ENCODE measurements at places on chromosomes 6 and 20. TPM values are rescaled to one million over a fixed set of nuclear protein-coding genes. Genes with fewer than 3 reads are reported as not detected.

PHACTR1 gene
- 10.0 TPM for total RNA-seq

- peaks cover 5% of the 10 kb centered on the region for H3K27me3 ChIP-seq
- peak overlapping the region; percentile 35 for H3K4me3 ChIP-seq
- peak; percentile 26 for DNase-seq
- H3K27ac ChIP-seq, result no peak overlapping the region
- no peaks in the 10 kb centered on the region for H3K4me1 ChIP-seq
These were observed 168.7 kb upstream of the PRSS16 start for GRCh38 chr6:27078734-27079357.

DNA sequence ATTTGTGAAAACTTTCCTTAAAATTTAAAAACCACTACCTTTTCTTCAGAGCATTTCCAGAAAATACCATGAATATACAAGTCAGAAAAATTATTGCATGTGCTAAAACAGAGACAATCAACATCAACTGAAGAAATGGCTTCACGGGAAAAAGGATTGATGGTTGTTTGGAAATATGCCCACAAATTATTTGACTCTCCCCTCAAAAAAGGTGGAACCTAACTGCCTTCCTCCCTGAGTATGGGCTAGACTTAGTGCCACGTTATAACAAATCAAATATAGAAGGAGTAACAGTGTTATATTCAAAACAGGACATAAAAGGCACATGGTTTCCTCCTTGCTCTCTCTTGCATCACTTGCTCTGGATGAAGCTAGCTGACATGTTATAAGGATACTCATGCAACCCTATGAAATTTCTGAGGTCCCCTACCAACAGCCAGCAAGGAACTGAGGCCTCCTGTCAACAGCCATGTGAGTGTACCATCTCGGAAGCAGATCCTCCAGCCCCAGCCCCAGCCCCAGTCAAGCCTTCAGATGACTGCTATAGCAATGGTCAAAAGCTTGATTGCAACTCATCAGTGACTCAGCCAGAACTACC, 8.4 kb downstream of the BTBD9 start:
- DNase-seq, result no peak
- no peaks in the 10 kb centered on the region for H3K27me3 ChIP-seq
- H3K4me3 ChIP-seq, result no peak overlapping the region
- H3K27ac ChIP-seq, result no peak overlapping the region

- H3K36me3 ChIP-seq, result no peaks in the 10 kb centered on the region
- H3K4me3 ChIP-seq, result no peak overlapping the region
- no peak for DNase-seq
- no peaks in the 10 kb centered on the region for H3K27me3 ChIP-seq
- H3K4me1 ChIP-seq, result no peaks in the 10 kb centered on the region
These were observed 256.8 kb downstream of the QKI start for GRCh38 chr6:163671355-163671754.

DNA sequence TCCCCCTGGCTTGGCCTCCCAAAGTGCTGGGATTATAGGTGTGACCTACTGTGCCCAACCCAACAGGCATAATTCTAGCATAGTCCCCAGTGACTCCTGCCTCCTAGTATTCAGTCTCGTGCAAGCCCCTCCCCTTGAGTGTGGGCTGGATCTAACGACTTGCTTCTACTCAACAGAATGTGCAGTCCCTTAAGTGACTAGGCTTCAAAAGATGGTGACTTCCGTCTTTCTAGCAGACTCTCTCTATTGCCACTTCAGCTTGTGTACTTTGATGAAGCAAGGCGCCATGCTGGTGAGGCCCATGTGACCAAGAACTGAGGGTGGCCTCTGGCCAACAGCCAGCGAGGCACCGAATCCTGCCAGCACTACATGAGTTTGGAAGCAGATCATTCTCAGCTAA, 109.6 kb upstream of the TRAF3IP2 start:
- H3K36me3 ChIP-seq, result peaks cover 15% of the 10 kb centered on the region
- no peak overlapping the region for H3K27ac ChIP-seq
- H3K4me3 ChIP-seq, result no peak overlapping the region
- no peak for DNase-seq
- peaks cover 18% of the 10 kb centered on the region for H3K4me1 ChIP-seq

GRCh38 chr6:154501578-154501868, 9.0 kb downstream of the CNKSR3 start:
- no peaks in the 10 kb centered on the region for H3K27me3 ChIP-seq
- H3K4me3 ChIP-seq, result no peak overlapping the region
- no peaks in the 10 kb centered on the region for H3K36me3 ChIP-seq
- no peak for DNase-seq
- no peak overlapping the region for H3K27ac ChIP-seq
- H3K4me1 ChIP-seq, result peaks cover 3% of the 10 kb centered on the region

DNA sequence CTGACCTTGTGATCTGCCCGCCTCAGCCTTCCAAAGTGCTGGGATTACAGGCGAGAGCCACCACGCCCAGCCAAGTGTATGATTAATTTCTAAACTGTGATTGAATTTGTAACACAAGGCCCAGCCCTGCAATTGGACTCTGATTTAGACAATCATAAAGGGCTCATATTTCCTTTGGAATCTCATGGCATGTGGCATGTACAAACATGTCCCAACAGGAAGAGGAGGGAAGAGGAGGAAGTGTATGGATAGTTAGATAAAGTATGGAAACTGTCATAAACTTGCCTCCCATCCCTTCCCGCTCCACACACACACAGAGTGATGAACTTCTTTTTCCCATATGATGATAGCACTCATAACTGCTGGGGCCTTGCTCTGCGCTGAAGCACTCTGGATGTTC, 27.2 kb upstream of the QKI start:
- H3K36me3 ChIP-seq, result no peaks in the 10 kb centered on the region
- peaks cover 8% of the 10 kb centered on the region for H3K4me1 ChIP-seq
- DNase-seq, result no peak
- no peak overlapping the region for H3K27ac ChIP-seq
- no peak overlapping the region for H3K4me3 ChIP-seq

GMPR gene
- 2.0 TPM for total RNA-seq

GRCh38 chr6:16494793-16495192, 256.4 kb downstream of the GMPR start:
- DNase-seq, result peak; percentile 54
- no peaks in the 10 kb centered on the region for H3K27me3 ChIP-seq
- no peak overlapping the region for H3K27ac ChIP-seq
- H3K36me3 ChIP-seq, result no peaks in the 10 kb centered on the region
- peaks cover 24% of the 10 kb centered on the region for H3K4me1 ChIP-seq
- H3K4me3 ChIP-seq, result no peak overlapping the region

DNA sequence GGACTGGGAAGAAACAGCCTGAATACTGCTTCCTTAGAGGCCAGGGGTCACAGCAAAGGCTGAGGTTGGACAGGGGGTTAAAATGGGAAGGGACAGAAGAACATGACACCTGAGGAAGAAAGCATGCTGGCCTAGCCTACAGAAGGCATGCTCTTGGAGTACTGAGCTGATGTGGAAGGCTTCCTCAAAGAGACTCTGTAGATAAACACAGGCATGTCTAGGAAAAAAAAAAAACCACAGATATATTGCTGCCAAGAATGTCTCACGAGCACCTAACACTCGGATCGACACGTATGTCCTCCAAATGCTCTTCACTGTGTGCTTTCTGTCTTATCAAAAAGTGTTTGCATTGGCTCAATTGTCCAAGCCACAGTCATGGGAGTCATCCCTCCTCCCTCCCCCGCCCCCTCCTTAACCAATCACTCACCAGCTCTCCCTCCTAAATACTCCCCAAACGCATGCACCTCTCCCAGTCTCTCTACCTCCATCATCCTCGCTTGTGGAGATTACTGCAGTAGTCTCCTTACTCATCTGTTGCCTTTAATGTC, 101.1 kb upstream of the LRFN2 start:
- no peaks in the 10 kb centered on the region for H3K36me3 ChIP-seq
- H3K27ac ChIP-seq, result no peak overlapping the region
- peaks cover 3% of the 10 kb centered on the region for H3K27me3 ChIP-seq
- no peaks in the 10 kb centered on the region for H3K4me1 ChIP-seq
- H3K4me3 ChIP-seq, result no peak overlapping the region

DNA sequence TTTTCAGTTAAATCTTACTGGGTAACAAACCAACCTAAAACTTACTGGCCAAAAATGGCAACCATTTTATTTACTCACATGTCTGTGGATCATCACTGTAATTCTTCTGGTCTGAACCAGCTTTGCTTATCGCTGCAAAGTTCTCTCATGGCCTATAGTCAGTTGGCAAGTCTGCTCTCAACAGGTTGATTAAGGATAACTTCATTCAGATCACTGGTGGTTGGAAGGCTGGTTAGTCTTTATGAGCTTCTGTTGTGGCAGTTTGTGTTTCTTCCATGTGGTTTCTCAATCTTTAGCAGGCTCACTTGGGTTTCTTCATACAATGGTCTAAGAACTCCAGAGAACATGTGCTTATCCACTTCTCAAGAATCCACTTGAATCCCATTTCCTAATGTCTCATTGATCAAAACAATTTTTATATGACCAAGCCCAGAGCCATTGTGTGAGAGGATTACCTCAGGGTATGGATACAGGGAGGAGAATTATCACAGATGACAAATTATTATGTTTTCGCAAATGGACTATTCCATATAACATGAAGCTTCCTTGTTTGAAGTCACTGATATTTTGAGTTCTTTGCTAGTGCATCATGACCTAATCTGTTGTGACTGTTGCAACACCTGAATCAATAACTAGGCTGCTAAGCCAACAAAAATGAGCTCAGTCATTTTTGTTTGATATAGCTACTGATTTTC, 155.4 kb upstream of the BMP2 start:
- H3K4me1 ChIP-seq, result no peaks in the 10 kb centered on the region
- no peaks in the 10 kb centered on the region for H3K27me3 ChIP-seq
- DNase-seq, result no peak
- H3K36me3 ChIP-seq, result no peaks in the 10 kb centered on the region
- no peak overlapping the region for H3K4me3 ChIP-seq

- no peaks in the 10 kb centered on the region for H3K27me3 ChIP-seq
- no peaks in the 10 kb centered on the region for H3K36me3 ChIP-seq
- no peak overlapping the region for H3K4me3 ChIP-seq
- peak; percentile 71 for DNase-seq
These were observed 20.6 kb upstream of the ECI2 start for GRCh38 chr6:4155848-4156466.

GRCh38 chr6:32045811-32046449, 7.7 kb downstream of the CYP21A2 start:
- H3K36me3 ChIP-seq, result no peaks in the 10 kb centered on the region
- H3K27ac ChIP-seq, result no peak overlapping the region
- no peak for DNase-seq
- no peaks in the 10 kb centered on the region for H3K27me3 ChIP-seq
- H3K4me3 ChIP-seq, result no peak overlapping the region
- peaks cover 20% of the 10 kb centered on the region for H3K4me1 ChIP-seq

- H3K36me3 ChIP-seq, result no peaks in the 10 kb centered on the region
- no peaks in the 10 kb centered on the region for H3K4me1 ChIP-seq
- no peak overlapping the region for H3K4me3 ChIP-seq
- no peak overlapping the region for H3K27ac ChIP-seq
These were observed 56.1 kb downstream of the TXLNB start for GRCh38 chr6:139235661-139236060.

GRCh38 chr6:47592131-47592840, 106.1 kb upstream of the ADGRF4 start:
- no peak overlapping the region for H3K27ac ChIP-seq
- peaks cover 4% of the 10 kb centered on the region for H3K4me1 ChIP-seq
- H3K4me3 ChIP-seq, result no peak overlapping the region
- no peaks in the 10 kb centered on the region for H3K27me3 ChIP-seq
- peaks cover 17% of the 10 kb centered on the region for H3K36me3 ChIP-seq

NKAPL gene
- not detected for total RNA-seq

GRCh38 chr6:127420556-127420955, 38.6 kb downstream of the KIAA0408 start:
- peaks cover 6% of the 10 kb centered on the region for H3K4me1 ChIP-seq
- no peak overlapping the region for H3K4me3 ChIP-seq
- no peaks in the 10 kb centered on the region for H3K36me3 ChIP-seq
- H3K27me3 ChIP-seq, result no peaks in the 10 kb centered on the region
- H3K27ac ChIP-seq, result peak overlapping the region; percentile 34

DNA sequence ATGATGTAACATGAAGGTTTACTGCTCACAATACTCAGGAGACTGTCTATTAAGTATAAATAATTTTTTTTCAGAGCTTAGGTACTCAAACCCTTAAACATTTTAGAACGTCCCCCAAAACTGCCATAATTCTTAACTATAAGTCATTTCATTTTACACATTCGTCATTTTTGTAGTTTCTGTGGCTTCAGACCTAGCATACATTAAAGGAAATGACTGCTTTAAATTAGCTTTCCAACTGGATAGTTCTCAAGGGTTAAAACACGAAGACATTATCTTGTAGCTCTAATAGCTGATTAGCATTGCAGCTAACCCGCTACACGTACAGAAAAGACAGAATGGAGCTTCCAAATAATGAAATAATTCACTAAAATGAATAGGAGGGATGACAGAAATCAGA, 24.9 kb upstream of the PLN start:
- H3K27me3 ChIP-seq, result no peaks in the 10 kb centered on the region
- DNase-seq, result no peak
- no peak overlapping the region for H3K4me3 ChIP-seq
- H3K36me3 ChIP-seq, result peaks cover 3% of the 10 kb centered on the region
- no peaks in the 10 kb centered on the region for H3K4me1 ChIP-seq

GRCh38 chr6:25547797-25548196, 104.2 kb upstream of the SCGN start:
- H3K27ac ChIP-seq, result no peak overlapping the region
- DNase-seq, result no peak
- H3K36me3 ChIP-seq, result no peaks in the 10 kb centered on the region
- no peaks in the 10 kb centered on the region for H3K27me3 ChIP-seq

- DNase-seq, result no peak
- H3K36me3 ChIP-seq, result no peaks in the 10 kb centered on the region
- H3K27ac ChIP-seq, result no peak overlapping the region
- H3K27me3 ChIP-seq, result no peaks in the 10 kb centered on the region
- H3K4me1 ChIP-seq, result no peaks in the 10 kb centered on the region
These were observed 123.4 kb downstream of the TASP1 start for GRCh38 chr20:13515291-13515690.

DNA sequence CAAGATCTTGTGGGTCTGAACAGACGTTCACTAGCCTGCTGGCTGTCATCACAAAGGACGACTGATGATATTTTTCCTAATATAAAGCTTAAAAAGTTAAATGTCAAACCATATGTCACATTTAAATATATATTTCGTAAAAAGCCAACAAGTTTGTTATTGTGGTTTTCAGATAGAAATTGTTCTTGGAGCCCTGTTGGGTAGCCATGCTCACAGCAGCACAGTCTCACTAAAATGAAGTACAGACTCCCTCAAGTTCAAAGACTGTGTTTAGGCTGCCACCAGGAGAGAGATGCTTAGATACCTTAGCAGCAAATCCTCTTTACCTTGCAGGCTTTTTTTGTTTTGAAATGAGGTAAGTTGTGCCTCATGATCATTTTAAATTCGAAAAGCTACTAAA, 17.8 kb downstream of the EEF1E1 start:
- H3K4me3 ChIP-seq, result no peak overlapping the region
- H3K27me3 ChIP-seq, result no peaks in the 10 kb centered on the region
- peak overlapping the region; percentile 97 for H3K27ac ChIP-seq
- H3K36me3 ChIP-seq, result peaks cover 19% of the 10 kb centered on the region
